Endothelial cell of umbilical vein (primary cell): ENCODE measurements at places on chromosomes 13 and 19.
A peak's percentile ranks its signal among the peaks of the same experiment; 100 is the strongest.

DNA sequence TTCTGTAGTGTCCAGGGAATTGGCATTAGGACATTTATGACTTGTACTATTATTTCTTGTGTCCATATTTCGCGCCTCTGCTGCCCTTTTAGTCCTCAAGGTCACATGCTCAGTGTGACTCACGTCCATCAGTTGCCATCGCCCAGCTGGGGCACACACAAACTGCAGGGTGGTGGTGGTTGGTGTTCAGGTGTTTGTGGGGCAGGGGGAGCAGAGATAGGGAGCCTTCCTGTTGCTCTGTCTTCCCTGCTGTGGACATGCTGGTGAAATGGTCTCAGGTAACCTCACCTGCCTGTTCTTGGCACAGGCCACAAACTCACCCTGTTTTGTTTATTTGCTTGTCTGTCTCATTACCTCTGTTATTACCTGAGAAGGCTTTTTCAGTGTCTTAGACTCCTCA, 22.4 kb downstream of the PRR12 start:
- peak; percentile 53 for DNase-seq

DNA sequence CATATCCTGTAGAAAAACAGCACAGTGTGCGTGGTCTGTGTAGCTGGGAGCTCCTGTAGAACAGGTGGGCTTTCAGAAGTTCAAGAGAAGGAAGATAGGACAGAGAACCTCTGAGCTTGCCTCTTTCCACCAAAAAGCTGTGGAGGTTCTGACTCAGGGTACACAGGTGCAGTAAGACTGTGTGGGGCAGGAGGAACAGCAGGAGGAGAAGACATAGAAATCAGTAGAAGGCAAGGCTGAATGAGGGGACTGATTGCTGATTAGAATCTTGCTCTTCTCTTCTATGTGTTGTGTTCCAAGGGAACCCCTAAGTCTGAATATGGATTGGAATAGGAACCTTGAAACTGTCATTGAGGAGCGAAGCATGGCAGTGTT, 122.7 kb downstream of the AKAP11 start:
- no peak for DNase-seq

- DNase-seq = no peak
These were observed 716 bp downstream of the ZNF573 start for GRCh38 chr19:37778613-37779126.

DNA sequence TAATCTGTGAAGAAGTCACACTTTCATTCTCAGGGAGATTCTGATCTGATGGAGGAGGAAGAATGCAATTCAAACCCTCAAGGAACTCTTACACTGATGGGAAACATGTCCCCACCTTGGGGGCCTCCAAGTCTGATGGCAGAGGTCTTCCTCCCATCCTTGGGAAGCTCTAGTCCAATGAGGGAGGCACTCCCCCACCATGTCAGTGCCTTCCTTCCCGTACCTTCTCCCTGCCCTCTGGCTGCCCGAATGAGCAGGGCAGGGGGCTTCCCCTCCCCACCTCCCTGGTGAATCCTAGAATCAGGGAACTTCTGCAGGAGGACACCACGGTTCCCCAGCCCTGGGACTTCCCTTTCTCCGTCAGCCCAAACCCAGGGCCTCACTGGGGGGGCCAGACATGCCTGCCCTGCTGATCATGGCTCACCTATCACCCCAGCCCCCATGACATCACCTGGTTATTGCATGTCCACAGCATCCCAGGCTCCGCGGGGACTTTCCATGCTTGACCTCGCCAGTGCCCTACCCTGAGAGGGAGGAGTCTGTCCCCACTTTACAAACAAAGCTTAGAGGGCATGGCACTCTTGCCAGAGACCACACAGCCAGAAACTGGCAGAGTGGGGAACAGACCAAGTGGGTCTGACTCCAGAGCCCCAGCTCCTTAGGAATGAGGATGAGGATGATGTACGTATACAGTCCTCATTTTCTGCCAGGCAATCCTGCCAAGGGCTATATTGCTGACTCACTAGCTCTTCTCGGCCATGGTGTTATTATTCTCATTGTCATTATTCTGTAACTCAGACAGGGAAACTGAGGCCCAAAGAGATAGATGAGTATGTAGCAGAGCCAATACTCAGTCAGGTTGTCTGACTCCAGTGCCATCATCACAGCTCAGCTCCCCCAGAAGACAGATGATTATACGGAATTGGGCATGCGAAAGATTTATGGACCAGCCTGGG, 9.6 kb upstream of the BCL3 start:
- DNase-seq = no peak

DNA sequence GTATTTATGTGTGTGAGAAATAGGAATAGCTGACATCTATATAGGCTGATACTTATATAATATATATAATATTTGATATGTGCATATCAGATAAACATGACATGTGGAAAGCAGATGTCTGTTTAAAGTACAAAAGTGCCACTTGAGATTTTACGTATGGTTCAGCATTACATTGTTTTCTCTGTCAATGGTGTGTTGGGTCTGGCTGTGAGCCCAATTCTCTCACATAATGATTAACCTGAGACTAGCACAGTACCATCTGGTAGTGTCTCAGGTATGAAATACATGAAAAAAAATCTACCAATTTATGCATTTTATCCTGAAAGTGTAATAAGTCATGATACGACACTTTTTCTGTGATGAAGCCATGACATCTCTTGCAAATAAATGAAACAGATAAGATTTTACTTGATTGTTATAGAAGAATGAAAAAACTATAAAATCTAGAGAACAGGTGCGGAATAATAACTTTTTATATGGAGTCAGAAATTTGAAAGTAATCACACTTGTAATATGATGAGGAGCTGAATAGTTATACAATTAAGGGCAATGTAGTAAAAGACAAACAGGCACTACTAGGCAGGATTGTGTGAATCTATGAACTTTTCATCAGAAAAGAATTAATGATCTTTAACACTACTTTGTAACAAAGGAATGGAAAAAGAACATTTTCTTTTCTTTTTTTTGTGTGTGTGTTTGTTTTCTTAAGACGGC, 1405.0 kb downstream of the OLFM4 start:
- DNase-seq = no peak

DNA sequence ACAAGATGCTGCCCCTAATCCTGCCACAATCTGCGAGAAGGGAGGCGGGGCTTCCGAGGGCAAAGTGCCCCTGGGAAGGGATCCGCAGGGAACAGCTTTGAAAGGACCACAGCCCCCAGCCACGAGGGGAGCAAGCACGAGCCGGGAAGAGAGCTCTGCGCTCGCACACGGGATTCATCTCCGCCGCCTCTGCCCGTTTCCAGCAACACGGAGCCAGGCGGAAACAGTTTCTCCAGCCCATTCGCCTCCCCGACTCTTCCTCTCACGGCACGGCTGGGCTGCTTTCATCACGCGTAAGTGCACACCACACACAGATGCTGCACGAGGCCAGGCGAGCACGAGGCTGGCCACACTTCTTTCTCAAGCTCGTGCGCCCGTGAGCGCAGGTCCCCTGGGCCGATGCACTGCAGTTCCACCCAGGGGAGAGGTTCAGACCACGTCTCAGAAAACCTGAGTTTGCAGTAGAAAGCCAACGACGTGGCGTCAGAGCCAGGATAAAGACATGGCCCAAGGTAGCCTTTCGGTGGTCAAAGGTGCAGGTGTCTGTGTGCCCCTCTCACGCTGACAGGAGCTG, 33.6 kb downstream of the NAXD start:
- no peak for DNase-seq

DNA sequence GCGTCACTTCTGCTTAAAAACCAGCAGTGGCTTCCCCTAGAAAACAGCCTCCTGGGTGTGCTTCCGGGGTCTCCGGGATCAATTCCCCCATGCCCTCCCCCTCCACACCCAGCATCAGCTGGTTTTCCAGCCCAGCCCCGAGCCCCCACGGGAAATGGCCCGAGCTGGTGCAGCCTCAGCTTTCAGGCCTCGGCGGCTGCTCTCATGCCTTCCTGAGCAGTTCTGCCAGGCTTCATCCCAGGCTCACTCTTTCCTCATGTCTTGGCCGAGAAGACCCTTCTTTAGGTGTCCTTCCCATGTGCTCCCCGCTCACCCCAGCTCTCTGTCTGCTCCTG, 103.1 kb upstream of the RNF113B start:
- no peak for DNase-seq

- DNase-seq = no peak
These were observed 11.2 kb downstream of the FBN3 start for GRCh38 chr19:8138201-8138600.

- DNase-seq = no peak
These were observed 5.1 kb upstream of the CACNG8 start for GRCh38 chr19:53957448-53958167.

DNA sequence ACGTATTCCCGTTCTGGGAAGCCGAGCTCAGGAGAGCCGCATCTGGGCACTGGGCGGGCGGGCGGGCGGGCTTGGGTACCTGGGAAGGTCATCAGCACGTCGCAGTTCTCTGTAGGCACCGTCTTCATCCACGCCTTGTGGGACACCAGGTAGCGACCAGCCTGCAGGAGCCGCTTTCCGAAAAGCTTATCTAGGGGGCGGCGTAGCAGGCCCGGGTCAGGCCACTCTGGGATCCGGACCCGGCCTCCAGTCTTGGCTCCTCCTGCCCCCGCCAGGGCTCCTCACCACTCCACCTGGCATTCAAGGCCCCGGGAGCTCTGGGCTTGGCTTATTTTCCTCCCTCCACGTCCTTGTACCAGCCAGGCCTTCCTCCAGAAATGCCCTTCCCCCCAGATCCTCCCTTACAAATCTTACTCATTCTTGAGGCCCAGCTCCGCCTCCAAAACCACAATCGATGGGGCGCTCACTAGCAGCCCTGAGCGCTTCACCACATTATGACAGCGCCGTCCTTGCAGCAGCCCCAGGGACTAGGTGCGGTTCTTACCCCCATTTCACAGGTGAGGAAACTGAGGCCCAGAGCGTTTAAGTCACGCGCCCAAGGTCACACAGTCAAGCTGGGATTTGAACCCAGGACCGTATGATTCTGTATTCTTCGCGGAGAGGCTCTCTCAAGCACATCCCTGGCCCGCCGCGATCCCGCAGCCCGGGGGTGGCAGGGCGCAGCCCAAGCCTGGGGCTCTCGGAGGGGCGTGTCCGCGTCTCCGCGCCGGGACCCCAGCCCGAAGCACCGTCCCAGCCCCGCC, 843 bp downstream of the ANO8 start:
- no peak for DNase-seq

DNA sequence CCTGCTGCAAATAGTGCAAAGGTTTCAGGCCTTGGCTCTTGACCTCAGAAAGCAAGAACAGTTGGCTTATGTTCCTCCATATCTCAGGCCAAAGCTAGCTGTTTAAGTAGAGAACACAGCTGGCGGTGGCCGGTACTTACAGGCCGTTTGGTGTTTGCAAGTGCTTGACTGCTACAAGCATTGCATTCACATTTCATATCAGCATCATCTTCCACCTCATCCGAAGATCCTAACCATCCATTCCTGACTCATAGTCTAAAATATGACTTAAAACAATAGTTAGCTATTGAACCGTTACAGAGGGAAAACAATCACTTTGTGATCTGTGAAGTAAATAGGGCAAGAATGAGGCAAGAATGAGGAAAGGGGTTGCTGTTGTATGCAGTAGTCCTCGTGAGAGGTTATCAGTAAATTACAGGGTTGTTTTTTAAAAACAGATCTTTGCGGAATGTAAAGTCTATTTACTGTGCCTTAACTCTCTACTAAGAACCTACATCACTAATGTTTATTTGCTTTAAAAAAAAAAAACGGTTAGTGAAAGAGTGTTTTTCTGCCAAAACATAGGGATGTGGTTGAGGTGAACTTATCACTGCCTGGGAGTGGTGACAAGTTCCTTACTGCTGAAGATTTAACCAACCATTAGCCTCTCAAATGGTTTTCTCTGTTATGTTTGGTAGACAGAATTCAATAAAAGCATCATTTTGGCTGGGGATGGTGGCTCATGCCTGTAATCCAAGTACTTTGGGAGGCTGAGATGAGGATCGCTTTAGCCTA, 21.6 kb upstream of the WDR88 start:
- peak; percentile 24 for DNase-seq

GRCh38 chr19:51546650-51547396, 15.4 kb upstream of the SIGLEC6 start:
- peak; percentile 91 for DNase-seq
